ENCODE measurements at places on chromosomes 4 and X. TPM values are rescaled to one million over a fixed set of nuclear protein-coding genes. Genes with fewer than 3 reads are reported as not detected.

Gene PPP1R3F
- 6.2 TPM for polyA plus RNA-seq

Gene MEPE
- 0.59 TPM for polyA plus RNA-seq

Gene UNC5C
- 49.5 TPM for polyA plus RNA-seq

Gene ANXA10
- not detected for polyA plus RNA-seq

Gene TKTL1
- polyA plus RNA-seq, result 0.52 TPM

Gene PARM1
- 41.9 TPM for polyA plus RNA-seq

Gene STPG2
- 0.25 TPM for polyA plus RNA-seq

Gene GPC3
- polyA plus RNA-seq, result 571 TPM

Gene PPP2R2C
- polyA plus RNA-seq, result 0.48 TPM

Gene CSN3
- not detected for polyA plus RNA-seq

Gene AKAP14
- 3.5 TPM for polyA plus RNA-seq

Gene RXFP1
- 8.5 TPM for polyA plus RNA-seq

Gene PHOX2B
- polyA plus RNA-seq, result not detected

Gene CCDC110
- 2.8 TPM for polyA plus RNA-seq

Gene CACNA1F
- 0.20 TPM for polyA plus RNA-seq

Gene DMP1
- polyA plus RNA-seq, result not detected

Gene FREM3
- polyA plus RNA-seq, result 13.6 TPM

Measured in left lung (tissue), 14 donors.